ENCODE measurements at places on chromosomes 6 and 20.
A peak's percentile ranks its signal among the peaks of the same experiment; 100 is the strongest.

DNA sequence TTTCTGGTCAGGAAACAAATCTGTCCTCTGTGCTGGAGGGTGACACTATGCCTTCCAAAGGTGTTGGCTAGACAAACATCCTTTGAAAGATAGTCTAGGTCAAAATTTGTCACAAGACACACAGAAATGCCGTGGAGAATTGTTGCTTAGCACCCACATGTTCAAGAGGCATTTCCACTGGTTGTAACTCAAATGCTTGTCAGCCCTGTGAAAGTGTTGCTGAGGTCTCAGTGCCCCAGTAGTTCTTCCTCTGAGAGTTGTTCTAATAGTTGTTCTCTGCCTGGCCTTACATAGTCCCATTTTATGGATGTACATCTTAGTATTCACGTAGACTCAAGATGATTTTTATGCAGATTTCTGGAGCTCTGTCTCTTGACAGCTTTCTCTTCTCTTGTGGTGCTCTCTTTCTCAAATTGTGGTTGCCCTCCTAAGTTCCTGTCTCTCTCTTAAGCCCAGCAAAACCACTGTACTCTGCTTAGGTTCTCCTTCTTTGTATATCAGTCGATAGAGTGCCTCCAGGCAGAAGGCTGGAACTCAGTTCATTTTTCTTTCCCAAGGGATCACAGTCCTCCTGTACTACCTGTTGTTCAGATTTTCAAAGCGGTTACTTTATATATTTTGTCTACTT, 39.5 kb upstream of the REV3L start:
- DNase-seq: no peak

GRCh38 chr6:152170702-152171667, 363.5 kb downstream of the ESR1 start:
- no peak for DNase-seq

- no peak for DNase-seq
Measured at GRCh38 chr20:57525328-57526086, 567 bp upstream of the CTCFL start.

DNA sequence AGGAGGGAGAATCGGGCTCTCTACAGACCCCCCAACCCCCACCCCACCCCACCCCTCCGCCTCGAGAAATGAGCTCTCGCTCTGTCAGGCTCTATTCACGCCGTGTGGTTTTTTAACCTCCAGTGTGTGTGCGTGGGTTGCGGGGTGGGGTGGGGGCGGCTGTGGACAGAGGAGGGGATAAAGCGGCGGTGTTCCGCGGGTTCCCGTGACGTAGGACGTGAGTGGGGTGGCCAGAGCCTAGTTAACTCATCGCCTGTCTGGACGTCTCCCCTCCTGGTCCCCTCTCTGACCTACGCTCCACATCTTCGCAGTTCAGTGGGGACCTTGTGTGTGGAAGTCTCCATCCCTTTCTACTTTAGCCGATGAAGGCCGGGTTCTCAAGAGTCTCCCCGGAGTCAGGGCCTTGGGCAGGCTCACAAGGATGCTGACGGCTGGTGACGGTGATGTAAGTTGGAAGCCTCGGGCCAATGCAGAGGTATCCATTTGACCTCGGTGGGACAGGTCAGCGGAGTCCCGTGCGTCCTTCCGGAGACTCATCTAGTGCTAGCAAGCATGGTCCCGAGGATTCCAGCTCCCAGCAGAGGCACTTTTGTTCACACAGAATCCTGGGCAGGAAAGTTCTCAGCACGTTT, 1507.1 kb upstream of the DEFB115 start:
- DNase-seq: no peak

DNA sequence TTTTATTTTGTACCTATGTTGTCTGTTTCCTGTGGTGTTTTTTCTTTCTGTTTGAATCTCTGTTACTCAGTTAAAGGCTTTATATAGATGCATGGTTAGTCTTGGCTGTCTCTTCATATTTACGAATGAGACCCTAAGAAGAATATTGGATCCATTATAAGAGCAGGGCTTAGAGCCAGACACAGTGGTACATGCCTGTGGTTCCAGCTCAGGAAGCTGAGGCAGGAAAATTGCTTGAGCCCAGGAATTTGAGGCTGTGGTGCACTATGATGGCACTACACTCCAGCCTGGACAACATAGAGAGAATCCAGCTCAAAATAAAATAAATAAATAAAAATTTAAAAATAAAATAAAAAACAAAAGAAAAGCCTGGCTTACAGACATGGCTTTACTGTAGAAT, 211.1 kb downstream of the SOD2 start:
- no peak for DNase-seq

GRCh38 chr6:24249926-24250325, 107.9 kb downstream of the DCDC2 start:
- DNase-seq: no peak

- DNase-seq: no peak
Measured at GRCh38 chr6:165082636-165083035, 226.8 kb downstream of the C6orf118 start.

- DNase-seq: no peak
Measured at GRCh38 chr6:20875369-20875963, 341.2 kb downstream of the CDKAL1 start.

GRCh38 chr6:113671421-113671820, 185.7 kb upstream of the MARCKS start:
- peak; percentile 67 for DNase-seq

DNA sequence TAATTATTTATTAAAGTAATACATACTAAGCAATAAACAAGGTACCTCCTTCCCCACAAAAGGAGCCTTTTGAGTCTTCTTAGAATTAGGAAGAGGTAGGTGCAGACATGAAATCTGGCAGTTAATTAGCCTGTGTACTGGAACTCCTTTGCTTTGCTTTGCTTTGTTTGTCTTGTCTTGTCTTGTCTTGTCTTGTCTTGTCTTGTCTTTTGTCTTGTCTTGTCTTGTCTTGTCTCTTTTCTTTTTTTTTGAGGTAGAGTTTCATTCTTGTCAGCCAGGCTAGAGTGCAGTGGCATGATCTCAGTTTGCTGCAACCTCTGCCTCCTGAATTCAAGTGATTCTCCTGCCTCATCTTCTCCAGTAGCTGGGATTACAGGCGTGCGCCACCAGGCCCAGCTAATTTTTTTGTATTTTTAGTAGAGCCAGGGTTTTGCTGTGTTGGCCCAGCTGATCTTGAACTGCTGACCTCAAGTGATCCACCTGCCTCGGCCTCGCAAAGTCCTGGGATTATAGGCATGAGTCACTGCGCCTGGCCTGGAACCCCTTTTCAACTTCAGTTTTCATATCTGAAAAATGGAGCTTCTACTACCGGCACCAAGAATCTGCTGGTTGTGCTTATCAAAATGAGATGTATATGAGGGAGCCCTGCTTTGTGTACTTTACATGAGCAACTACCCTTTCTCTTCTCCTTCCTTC, 301.2 kb downstream of the CDKAL1 start:
- no peak for DNase-seq

- DNase-seq: no peak
Measured at GRCh38 chr20:21053002-21053762, 53.0 kb downstream of the LINC00237 start.

All from CD14-positive monocyte (primary cell).